Endothelial cell of umbilical vein (primary cell): ENCODE measurements at places on chromosomes 2 and 18.

DNA sequence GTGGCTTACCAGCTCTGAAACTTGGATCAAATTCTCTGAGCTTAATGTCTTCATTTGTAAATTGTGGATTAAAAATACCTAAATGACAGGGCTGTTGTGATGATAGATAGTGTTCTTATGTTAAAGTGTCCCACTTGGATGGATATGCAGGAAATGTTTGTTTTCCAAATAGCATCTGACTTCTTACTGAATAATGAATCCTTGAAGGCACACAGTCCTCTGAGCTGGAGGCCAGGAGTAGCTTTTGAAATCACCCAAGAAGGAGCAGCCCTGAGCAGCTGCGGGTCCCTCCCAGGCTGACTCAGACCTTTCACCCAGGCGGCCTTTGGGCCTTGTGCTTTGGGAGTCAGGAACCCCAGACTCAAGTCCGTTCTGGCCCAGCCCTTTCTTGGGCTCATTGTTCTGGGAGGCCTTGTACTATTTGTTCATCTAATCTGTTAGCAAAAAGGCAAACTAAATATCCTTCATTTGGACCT lies 173.0 kb upstream of the GATA6 start:
- no peak overlapping the region for H3K27ac ChIP-seq
- H3K4me3 ChIP-seq = no peak overlapping the region
- no peaks in the 10 kb centered on the region for H3K4me1 ChIP-seq
- H3K27me3 ChIP-seq = no peaks in the 10 kb centered on the region
- no peak for DNase-seq

DNA sequence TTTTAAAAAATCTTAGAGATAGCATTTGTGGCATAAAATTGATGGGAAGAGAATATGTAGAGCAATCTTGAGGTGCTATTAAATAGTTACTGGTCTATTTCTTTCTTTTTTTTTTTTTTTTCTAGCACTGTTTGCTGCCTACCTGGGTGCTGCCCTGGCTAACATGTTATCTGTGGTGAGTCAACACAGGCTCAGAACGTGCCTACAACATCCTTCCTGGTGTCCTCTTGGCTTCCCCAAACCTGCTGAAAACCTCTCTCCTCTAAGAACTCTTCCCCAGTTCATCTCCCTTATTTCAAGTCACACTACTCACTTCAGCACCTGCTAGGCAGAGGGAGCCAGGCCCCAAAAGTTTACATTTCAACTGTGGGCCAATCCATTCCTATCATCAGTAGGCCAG lies 45.1 kb upstream of the SLC14A1 start:
- H3K4me3 ChIP-seq = no peak overlapping the region
- H3K27me3 ChIP-seq = peaks cover 5% of the 10 kb centered on the region
- DNase-seq = no peak
- no peak overlapping the region for H3K27ac ChIP-seq
- no peaks in the 10 kb centered on the region for H3K36me3 ChIP-seq

DNA sequence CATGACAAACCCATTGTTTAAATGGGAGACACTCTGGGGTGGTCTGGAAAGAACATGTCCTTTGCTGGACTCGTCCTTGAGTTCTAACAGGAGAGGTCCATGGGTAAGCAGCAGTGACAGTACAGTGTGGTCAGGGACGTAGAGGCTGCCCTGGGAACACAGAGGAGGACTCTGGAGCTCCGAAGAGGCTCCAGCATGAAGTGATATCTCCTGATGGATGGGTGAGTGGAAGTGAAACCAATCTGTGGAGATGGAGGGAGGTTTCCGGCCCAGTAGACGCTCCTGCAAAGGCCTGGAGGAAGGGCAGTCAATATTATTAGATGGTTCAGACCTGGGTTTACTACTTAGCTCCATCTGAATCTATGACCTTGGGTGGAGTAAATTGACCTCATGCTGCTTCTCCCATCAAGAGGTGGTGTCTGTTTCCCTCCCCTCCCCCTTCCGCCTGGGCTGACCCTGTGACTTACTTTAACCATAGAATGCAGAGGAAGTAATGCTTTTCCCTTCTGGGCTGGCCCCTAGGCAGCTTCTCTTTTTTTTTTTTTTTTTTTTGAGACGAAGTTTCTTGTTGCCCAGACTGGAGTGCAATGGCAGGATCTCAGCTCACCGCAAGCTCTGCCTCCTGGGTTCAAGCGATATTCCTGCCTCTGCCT lies 2.3 kb upstream of the TFCP2L1 start:
- H3K27ac ChIP-seq = no peak overlapping the region
- no peaks in the 10 kb centered on the region for H3K4me1 ChIP-seq
- H3K4me3 ChIP-seq = no peak overlapping the region
- peaks cover 29% of the 10 kb centered on the region for H3K27me3 ChIP-seq

- H3K27me3 ChIP-seq = no peaks in the 10 kb centered on the region
- no peak overlapping the region for H3K27ac ChIP-seq
- no peaks in the 10 kb centered on the region for H3K36me3 ChIP-seq
- no peak overlapping the region for H3K4me3 ChIP-seq
These were observed 250.9 kb downstream of the BCL11A start for GRCh38 chr2:60302377-60303126.
